ENCODE measurements at places on chromosomes 12 and 14. TPM values are rescaled to one million over a fixed set of nuclear protein-coding genes. Genes with fewer than 3 reads are reported as not detected.

DNA sequence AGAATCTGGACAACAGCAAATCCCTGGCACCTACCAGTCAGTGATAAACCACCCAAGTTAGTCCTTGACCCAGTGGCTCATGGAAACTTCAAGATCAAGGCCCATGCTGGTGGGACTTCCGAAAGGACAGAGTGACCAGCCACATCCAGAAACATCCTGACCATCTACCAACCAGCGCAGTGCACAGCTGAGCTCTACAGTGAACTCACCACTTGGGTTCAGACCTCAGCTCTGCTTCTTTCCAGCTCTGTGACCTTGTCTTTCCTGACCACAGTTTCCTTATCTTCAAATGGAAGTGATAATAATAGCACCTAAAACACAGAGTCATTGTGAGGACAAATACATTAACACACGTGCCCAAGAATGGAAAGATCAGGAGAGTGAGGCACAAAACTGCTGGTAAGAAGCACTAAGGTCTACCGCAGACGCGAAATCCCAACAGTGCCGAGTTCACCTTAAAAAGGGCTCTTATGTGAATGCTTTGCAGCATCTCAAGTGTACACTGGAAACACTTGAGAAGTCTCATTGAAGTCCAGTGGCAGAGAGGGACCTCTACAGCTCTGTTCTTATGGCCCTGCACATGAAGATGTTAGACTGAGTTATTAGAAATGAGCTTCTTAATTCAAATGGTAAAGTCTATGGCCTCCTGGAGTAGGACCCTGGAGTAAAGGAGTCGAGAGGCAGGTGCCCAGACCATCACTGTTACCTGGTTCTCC lies 128.8 kb downstream of the CCDC60 start:
- DNase-seq: no peak

DNA sequence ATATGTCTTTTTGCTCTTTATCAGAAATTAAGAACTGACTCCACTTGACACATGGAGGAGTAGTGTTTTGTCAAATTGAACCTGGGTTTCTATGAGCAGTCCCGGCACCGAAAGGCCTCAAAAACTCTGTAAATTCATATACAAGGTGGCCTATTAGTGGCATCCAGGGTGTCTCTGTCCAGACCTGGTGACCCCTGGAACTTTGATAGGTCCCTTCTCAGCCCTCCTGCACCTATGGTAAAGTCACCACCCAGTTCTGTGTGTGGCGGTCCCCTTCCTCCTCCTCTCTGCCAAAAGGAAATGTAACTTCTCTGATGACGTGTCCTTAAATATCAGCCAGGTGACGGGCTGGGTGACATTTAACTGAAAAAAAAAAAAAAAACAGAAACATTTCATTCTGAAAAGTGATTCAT lies 204.0 kb upstream of the FOXN3 start:
- DNase-seq: no peak

GRCh38 chr12:4037747-4038312 lies 164.6 kb upstream of the PARP11 start:
- DNase-seq: no peak

Gene SLC35F4
- total RNA-seq: not detected

Gene LMNTD1
- not detected for total RNA-seq
